Fibroblast of skin of right biceps (primary cell): ENCODE measurements at places on chromosomes 1 and 21.

DNA sequence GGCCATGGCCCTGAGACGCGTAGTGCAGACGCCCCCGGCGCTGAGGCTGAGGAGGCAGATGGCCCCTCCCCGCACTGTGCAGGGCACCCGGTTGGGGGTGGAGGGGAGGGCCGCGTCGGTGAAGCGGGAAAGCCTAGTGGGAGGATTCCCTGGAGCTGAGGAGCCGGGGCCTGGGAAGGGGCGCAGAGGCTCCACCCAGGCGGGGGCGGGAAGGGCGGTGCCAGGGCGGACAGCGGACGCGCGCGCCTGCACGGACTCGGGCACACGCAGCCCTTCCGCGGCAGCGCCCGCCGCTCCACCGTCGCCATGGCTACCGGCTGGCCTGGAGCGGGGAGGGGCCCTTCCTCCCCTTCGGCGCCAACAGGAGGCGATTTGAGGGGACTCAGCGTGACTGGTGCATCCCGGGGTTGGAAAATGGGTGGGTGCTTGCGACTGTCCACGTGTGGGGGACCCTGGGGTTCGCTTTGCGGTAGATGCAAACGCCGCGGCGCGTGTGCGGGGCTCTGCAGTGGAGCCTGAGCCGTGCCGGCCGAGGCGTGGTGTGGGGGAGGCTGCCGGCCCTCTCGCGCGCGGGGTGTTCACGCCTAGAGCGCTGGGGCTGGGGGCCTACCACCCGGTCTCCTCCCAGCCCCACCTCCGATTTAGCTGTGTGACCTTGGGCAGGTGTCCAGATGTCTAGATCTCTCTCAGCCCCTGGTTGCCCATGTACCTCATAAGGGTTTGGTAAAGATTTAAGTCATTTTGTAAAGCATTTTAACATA, 35.1 kb downstream of the PTPRF start:
- peak; percentile 73 for DNase-seq

DNA sequence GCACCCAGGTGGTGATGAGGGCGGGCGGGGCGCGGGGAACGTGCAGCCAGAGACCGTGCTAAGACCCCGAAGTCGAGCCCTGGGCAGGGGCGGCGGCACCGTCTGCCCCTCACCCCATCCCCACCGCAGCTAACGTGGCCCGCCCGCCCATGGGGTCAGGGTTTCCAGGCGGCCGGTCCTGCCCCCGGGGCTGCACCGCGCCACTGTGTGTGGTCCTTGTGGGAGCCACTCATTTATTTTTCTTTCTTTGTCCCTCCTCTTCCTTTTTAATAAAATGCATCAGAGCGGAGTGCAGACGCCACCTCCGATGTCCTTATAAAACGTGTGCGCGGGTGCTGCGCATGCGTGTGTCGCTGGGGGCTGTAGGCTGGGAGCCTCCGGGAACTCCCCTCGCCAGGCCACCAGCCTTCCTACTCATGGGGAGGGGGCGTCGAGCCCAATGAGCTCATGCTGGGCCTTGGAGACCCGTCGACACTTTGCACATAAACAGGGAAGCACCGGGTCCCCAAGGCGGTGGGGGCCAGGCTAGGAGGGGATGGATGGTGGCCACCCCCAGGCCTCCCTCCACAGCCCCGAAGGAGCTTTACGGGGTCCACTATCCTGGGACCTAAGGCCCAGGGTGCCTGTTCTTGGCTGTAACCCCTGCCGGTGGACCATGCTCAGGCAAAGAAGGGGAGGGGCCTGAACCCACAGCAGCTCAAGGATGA, 59.9 kb downstream of the WNT9A start:
- peak; percentile 68 for DNase-seq

DNA sequence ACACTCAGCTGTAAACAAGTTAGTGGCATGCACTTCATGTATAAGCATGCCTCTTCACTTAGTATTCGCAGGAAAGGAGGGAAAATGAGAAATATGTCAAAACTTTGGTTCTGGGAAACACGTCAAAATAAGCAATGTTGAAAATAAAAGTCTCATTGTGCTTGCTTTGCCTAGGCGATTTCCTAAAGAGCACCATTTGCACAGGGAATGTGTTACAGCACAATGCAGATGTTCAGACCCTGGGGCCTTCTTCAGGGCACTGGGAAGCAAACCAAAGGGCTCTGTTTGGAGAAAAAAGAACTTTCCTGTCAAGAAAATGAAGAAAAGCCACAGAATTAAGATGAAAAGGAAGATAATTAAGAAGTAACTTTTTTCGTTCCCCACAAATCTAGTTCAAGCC, 98.6 kb upstream of the PLD5 start:
- no peak for DNase-seq

GRCh38 chr1:201265756-201266155, 17.6 kb upstream of the PKP1 start:
- DNase-seq = peak; percentile 50

GRCh38 chr1:230212405-230212936, 145.4 kb downstream of the GALNT2 start:
- DNase-seq = no peak

GRCh38 chr1:53409233-53409632, 50.0 kb upstream of the DMRTB1 start:
- no peak for DNase-seq

GRCh38 chr1:25502957-25503356, 40.4 kb upstream of the LDLRAP1 start:
- peak; percentile 89 for DNase-seq

- DNase-seq = no peak
Observed at GRCh38 chr1:77168358-77168757, 50.9 kb downstream of the PIGK start.

GRCh38 chr1:58989845-58990244, 206.0 kb upstream of the JUN start:
- no peak for DNase-seq

DNA sequence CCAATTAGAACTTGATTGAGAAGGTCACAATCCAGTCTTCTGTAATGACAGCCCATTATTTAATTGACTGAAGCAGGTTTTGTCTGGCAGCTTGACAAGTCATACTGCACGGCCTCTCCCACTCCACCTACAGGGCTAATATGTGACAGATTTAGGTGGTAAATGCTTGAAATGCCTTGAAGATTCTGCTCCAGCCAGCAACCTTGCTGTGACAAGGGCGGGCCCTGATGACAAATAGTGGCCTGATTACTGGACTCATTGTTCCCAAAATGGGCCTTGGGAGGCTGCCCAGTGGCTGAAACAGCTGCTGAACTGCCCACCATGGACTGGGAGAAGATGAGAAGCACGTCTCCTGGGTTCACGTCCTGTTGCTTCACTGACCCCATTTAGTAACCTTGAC, 30.0 kb upstream of the CRNN start:
- DNase-seq = no peak

- peak; percentile 91 for DNase-seq
Observed at GRCh38 chr1:9066945-9067807, 2.3 kb downstream of the SLC2A5 start.

DNA sequence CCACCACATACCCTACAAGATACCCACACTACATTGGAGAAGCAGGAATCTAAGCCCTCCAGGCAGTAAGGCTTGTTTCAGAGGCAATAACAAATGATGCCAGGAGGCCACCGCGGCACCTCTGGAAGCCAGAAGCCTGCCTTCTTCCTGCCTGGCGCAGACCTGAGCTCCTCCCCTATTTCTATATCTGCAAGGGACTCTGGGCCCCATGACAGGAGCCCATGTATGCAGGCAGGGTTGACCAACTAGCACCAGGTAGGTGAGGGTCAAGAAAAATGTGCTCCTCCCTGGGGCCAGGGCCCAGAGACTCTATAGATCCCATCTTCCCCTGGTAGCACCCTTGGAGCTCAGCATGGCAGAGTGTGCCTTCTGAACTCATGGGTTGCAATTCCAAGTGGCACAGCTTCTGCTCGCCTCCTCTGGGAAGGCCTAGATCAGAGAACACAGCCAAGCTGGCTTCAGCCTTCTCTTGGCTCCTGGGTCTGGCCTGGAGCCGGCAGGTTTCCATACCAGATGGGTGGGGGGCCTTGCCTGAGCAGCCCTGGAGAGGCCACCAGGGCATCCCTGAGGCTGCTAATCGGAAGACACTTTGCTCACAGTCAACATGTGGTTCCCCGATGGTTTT, 85.1 kb downstream of the STUM start:
- no peak for DNase-seq

GRCh38 chr21:42296501-42296900, 18.7 kb downstream of the TFF3 start:
- no peak for DNase-seq

- DNase-seq = peak; percentile 80
Observed at GRCh38 chr1:52139817-52140540, 1.9 kb upstream of the ZFYVE9 start.
